Amniotic epithelial cell (primary cell): ENCODE measurements at places on chromosomes 16 and 17.

GRCh38 chr17:28675980-28676379 is 14.0 kb downstream of the SUPT6H start:
- DNase-seq: no peak

DNA sequence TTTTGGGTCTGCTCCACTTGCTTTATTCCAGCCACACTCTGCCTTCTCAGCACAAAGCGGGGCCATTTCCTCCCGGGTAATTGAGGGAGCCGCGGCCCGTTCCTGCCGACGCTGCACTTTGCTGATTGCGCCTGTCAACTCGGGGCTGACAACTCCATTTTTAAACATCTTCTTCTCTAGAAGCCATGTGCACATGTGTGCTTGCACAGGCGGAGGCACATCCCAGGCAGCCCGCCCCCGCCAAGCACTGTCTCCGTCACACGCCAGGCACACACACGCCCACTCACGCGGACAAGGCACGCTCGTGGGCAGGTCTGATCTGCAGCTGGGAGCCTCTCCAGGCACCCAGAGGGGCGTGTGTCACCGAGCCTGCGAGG is 63.2 kb downstream of the ENGASE start:
- DNase-seq: no peak

GRCh38 chr16:4984174-4984990 is 26.3 kb downstream of the SEC14L5 start:
- no peak for DNase-seq

- DNase-seq: no peak
Measured at GRCh38 chr16:68487203-68487514, 38.9 kb upstream of the SMPD3 start.

- DNase-seq: peak; percentile 54
Measured at GRCh38 chr17:64126918-64127317, 3.0 kb downstream of the ERN1 start.

- no peak for DNase-seq
Measured at GRCh38 chr16:74699666-74700065, 996 bp downstream of the MLKL start.

- DNase-seq: no peak
Measured at GRCh38 chr16:81553814-81554675, 109.4 kb downstream of the CMIP start.

GRCh38 chr17:6543079-6544010 is 13.0 kb downstream of the PITPNM3 start:
- no peak for DNase-seq

- DNase-seq: peak; percentile 97
Measured at GRCh38 chr17:65472666-65473309, 88.7 kb downstream of the AXIN2 start.

DNA sequence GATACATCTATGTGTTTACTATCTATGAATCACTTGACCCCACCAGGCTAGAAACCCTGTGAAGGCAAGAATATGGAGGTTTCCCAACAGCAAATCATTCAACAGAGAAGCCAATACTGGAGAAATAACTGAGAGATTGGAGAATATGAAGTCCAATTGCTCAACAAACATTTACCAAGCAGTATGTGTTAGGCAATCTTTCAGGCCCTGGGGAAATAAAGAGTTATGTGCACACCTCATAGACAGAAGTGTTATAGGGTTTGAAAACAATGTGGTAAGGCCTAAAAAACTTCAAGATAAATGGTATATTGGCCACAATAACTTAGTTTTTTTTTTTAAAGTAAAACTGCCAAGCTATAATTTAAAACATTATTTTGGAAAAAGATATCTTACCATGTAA is 1245.8 kb downstream of the CDH11 start:
- DNase-seq: peak; percentile 0

DNA sequence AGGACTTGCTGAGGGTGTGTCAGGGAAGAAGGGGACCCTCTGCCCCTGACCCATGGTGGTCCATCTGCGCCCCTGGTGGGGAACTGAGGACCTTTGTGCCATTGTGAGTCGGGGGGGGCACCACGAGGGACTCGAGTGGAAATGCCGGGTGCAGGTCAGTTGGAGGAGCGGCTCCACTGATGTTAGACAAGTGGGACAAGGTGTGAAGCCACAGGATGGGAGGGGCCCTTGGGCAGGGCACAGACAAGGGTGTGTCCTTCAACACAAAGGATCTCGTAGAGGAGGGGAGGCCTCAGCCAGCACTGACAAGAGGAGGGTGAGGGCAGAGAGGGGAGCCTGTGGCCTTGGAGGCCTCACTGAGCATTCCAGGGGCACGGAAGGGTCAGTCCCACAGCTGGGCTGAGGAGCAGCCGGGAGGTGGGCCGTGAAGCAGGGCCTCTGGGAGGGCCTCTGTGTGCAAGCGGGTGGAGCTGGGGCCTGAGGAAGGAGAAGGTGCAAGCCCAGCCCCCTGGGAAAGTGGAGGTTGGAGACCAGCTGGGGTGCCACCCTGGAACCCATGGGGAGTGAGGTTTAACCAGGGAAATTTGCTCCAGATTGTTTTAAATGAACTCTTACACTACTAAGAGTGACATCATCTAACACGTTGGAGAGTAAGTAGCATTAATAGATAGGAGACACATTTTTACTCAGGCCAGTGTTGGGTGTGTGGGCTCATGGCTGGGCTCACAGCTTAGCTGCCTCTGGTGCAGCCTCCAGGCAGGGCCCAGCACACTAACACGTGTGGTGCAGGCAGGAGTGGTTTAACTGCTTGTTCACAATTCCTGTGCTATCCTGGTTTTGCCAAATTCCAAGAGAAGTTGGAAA is 27.9 kb downstream of the NARF start:
- DNase-seq: no peak

DNA sequence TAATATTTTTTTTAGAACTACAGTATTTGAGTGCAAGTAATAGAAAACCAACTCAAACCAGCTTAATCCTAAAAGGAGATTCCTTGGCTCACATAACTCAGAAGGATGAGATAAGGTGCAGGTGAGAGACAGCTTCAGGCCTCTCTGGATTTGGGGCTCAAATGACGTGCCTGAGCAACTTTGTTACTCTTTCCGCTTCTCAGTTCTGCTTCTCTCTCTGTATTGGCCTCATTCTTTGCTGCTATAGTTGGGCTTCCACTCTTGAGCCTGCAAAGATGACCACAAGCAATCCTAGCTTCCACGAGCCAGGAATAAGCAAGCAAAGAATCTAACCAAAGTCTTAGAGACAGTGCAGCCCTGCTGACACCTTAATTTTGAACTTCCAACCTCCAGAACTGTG is 45.0 kb upstream of the NLK start:
- no peak for DNase-seq

DNA sequence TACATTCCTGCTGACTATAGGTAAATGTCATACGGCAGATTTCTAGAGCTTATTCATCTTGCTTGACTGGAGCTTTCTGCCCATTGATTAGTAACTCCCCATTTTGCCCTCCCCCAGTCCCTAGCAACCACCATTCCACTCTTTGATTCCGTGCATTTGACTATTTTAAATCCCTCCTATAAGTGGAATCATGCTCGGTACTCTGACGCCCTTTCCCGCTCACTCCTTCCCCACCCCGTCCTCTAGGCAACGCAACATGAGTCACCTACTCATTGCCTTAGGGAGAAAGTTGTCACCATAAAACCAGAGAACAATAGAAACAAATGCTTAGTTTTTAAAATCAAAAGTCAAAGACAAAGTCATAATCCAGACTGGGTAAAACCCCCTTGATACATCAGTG is 45.5 kb upstream of the RBBP6 start:
- DNase-seq: no peak

GRCh38 chr17:12918142-12918541 is 99.7 kb downstream of the ELAC2 start:
- DNase-seq: no peak

DNA sequence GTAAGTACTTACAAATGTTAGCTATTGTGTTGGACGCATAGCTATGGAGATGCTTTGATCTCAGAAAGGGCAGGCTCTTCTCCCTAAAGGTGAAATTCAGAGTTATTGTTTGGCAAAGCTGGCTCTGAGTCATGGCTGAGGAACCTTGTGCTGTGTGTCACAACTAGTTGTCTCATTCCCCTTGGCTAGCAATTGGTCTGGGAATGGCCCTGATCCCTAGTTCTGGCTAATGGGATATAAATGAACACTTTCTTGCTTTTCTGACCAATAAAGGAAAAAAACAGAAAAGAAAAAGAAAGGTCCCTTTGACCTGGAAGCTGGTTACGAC is 210.6 kb downstream of the MAP2K4 start:
- peak; percentile 3 for DNase-seq

- no peak for DNase-seq
Measured at GRCh38 chr16:35207059-35207999, 1747.9 kb downstream of the TP53TG3F start.

- DNase-seq: peak; percentile 86
Measured at GRCh38 chr17:66636111-66636510, 198.8 kb upstream of the CACNG5 start.

DNA sequence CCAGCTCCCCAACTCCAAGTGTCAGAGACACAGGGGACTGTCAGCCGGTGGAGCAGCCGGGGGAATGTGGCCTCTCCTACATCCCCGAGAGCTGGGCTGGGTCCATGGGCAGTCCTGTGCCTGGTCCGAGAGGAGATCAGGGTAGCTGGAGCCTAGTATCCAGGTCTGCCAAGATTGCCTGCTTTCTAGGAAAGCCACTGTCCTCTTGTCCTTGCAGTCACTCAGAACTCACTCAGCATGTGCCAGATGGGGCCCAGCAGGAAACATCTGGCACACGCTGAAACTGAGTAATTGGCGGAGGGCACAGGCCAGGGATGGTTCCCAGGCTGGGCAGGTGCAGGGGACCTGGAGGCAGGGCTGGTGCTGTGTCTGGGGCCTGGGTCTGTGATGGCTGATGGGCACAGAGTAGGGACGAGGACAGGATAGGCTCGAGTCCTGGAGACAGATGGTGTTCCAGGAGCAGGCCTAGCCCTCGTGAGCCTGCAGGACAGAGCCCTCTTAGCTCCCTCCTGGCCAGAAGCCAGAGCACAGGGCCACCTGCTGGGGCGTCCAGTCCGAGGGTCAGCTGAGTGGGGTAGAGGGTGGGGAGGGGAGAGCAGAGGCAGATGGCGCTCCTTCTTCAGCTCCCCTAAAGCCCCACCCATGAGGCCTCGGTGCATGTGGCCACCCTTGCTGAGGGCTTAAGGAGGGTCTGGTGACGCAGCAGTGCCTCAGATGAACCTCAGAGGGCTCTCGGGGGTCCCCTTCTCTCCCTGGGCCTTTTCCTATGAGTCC is 31.1 kb downstream of the ADCY7 start:
- DNase-seq: no peak

DNA sequence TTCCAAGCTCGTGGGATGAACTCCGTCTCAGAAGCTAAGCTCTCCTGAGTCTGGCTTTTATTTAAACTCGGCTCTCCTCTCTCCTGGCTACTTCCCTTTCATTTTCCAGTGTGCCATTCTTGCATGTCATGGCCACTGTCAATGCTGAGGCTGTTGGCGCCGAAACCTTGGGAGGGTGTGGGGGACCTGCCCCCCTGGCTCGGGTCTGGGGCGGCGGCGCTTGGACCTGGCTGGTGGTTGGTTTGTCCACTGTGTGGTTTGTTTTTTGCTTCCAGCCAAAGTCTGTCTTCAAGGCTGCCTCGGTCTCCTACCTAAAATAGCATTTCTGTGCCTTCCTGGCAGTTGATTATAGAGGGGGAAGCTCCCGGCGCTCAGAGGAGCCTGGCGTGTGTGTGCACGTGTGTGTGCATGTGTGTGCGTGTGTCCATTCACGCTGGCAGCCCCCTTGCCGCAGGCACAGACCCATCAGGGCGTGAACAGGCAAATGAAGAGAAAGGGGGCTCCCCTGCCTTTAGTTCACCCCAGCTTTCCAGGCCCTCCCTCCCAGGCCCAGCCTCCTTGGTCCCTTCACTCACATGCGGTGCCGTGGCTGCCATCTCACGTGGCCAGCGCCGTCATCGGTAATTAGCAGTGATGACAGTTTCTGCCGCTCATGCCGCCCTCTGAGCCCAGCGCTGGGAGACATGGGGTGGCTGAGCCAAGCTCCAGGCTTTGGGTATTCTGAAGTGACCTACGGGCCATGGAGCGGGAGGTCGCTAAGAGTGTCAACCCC is 179.9 kb downstream of the SEC14L1 start:
- DNase-seq: peak; percentile 37

DNA sequence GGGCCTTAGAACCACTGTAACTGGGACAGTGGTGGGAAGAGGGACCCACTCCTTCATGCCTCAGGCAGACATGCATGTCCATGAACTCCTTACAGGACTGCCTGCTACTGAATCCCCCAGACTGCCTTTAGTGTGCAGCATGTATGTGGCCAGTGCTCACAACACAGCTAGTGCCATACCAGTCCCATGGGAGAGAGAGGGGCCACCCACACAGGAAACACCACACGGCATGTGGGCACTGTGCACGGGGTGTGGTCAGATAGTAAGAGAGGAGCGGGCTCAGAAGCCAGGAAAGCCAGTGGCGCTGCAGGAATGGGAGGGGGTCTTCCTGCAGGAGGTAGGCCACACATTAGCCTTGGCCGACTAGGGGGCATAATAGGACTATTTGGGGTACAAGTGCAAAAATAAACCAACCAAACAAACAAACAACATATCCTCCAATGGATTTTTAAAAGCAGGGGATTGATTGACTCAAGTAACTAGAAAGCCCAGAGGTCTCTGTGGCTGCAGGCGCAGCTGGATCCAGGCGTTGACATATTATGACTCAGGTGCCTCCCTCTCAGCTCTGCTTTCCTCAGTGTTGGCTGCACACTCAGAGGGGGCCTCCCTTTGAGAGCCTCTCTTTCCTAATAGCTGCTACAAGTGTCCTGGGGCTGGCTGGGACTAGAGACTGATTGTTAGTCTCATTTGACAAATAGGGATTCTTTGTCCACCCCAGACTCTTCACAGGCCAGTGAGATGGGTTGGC is 104.4 kb downstream of the AMFR start:
- DNase-seq: no peak

DNA sequence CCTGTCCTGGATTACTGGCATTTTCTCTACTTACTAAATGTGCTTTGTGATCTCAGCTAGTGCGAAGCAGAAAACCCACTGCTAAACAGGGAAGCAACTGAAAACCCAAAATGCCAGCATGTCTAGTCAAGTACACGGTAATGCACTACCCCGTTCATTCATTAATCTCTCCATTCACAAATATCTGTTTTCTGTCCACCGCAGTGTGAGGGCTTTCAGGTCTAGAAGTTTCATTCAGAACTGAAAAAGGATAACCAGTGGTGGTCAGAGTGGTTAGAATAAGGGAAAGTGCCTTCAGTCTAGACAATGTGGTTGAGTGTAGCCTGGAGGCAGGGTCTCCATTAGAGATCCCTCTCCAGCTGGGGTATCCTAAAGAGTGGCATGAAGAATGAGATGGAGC is 68.3 kb downstream of the C17orf67 start:
- no peak for DNase-seq

GRCh38 chr17:49815761-49816281 is 27.3 kb downstream of the KAT7 start:
- DNase-seq: peak; percentile 26

DNA sequence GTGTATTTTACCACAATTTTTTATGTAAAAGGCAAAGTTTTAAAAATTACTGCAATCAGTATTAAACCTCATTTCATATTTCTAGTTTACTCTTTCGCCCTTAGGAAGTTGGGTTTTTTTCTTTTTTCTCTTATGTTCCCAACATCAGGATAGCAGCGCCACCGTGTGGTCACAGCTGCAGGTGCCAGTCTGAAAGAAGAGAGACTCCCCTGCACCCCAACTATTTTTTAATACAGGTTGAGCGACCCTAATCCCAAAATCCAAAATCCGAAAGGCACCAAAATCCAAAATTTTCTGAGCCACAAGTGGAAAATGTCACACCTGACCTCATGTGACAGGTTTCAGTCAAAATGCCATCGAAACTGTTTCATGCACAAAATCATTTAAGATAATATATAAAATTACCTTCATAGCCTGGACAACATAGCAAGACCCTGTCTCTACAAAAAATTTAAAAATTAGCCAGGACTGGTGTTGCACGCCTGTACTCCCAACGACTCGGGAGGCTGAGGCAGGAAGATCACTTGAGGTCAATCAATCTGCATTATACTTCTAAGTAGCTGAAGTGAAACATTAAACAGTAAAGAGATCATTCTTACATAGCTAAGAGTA is 21.8 kb upstream of the ASGR2 start:
- peak; percentile 60 for DNase-seq
